CD4-positive, CD25-positive, alpha-beta regulatory T cell (primary cell): ENCODE measurements at places on chromosomes 4 and X.

GRCh38 chr4:7910952-7911578, 28.6 kb downstream of the AFAP1 start:
- H3K27ac ChIP-seq: no peak overlapping the region
- H3K36me3 ChIP-seq: no peaks in the 10 kb centered on the region
- H3K27me3 ChIP-seq: no peaks in the 10 kb centered on the region

DNA sequence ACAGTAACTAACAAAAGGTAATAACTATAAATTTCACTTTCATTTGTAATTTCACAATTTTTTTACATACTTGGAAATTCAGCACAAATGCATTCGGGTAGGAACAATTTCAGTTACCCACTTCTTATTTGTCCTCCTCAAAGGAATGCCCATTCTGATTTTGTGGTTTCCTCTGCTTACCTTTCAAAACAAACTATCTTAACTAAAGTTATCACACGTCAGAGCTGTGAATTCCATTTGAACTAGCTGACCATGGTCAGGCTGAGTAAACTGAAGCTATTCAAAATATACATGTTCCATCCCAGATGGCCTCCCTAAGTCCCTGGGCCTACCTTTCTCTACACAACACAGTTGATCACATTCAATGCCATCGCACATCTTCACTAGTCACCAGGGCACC, 4.5 kb downstream of the CTPS2 start:
- no peak overlapping the region for H3K27ac ChIP-seq
- no peaks in the 10 kb centered on the region for H3K36me3 ChIP-seq
- no peak for DNase-seq
- H3K4me1 ChIP-seq: peaks cover 18% of the 10 kb centered on the region

- no peaks in the 10 kb centered on the region for H3K27me3 ChIP-seq
- H3K27ac ChIP-seq: no peak overlapping the region
- H3K4me3 ChIP-seq: no peak overlapping the region
- no peaks in the 10 kb centered on the region for H3K36me3 ChIP-seq
Observed at GRCh38 chr4:158371158-158371557, 150.5 kb upstream of the RXFP1 start.

- H3K4me3 ChIP-seq: no peak overlapping the region
- no peaks in the 10 kb centered on the region for H3K27me3 ChIP-seq
- no peak for DNase-seq
- no peaks in the 10 kb centered on the region for H3K36me3 ChIP-seq
- no peaks in the 10 kb centered on the region for H3K4me1 ChIP-seq
- no peak overlapping the region for H3K27ac ChIP-seq
Observed at GRCh38 chrX:28848707-28849106, 261.5 kb downstream of the IL1RAPL1 start.

DNA sequence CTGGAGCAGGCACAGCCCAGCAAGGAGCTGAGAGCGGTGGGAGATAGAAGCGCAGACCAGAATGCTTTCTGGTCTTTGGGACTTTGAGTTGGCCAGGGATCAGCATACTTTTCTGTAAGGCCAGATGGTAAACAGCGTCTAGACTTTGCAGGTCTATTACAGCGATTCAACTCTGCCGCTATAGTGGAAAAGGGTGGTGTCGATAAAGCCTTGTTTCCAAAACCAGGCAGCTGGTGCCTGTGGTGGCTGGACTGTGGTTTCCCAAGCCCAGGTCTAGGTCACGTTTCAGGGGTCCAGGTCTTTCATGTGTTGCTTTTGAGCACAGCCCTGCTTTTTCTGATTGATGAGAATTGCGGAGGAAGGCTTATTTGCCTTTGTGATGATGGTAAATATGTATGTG, 40.1 kb downstream of the HTT-AS start:
- H3K36me3 ChIP-seq: no peaks in the 10 kb centered on the region
- no peak overlapping the region for H3K4me3 ChIP-seq
- no peak overlapping the region for H3K27ac ChIP-seq
- peaks cover 14% of the 10 kb centered on the region for H3K4me1 ChIP-seq
- no peaks in the 10 kb centered on the region for H3K27me3 ChIP-seq

GRCh38 chr4:108157655-108158054, 11.1 kb downstream of the LEF1 start:
- no peak for DNase-seq
- peaks cover 98% of the 10 kb centered on the region for H3K4me1 ChIP-seq
- no peaks in the 10 kb centered on the region for H3K27me3 ChIP-seq
- H3K27ac ChIP-seq: peak overlapping the region; percentile 49
- peak overlapping the region; percentile 99 for H3K4me3 ChIP-seq

GRCh38 chrX:29627833-29628232, 587.5 kb upstream of the MAGEB2 start:
- no peak for DNase-seq
- no peak overlapping the region for H3K4me3 ChIP-seq
- H3K27ac ChIP-seq: no peak overlapping the region
- H3K36me3 ChIP-seq: no peaks in the 10 kb centered on the region
- H3K27me3 ChIP-seq: no peaks in the 10 kb centered on the region

DNA sequence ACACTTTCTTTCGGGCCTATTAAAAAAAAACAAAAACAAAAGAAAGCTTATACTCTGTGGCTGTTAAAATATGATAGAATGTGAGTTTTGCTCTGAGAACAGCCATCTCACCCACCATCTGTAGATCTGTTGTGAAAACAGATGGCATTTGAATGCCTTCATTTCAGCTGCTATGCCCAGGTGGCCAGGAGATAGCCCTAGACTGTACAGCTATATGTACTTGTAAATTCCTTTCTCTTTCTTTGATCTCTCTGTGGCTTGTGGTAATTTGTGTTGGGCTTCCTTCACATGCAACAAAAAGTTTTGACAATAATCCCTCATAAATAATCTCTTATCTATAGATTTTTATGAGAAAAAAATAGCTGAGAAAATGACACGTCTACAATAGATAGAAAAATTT, 38.1 kb downstream of the PNPLA4 start:
- DNase-seq: no peak
- H3K27me3 ChIP-seq: no peaks in the 10 kb centered on the region
- no peaks in the 10 kb centered on the region for H3K4me1 ChIP-seq

- H3K27me3 ChIP-seq: no peaks in the 10 kb centered on the region
- no peaks in the 10 kb centered on the region for H3K36me3 ChIP-seq
- no peaks in the 10 kb centered on the region for H3K4me1 ChIP-seq
- DNase-seq: no peak
Observed at GRCh38 chr4:19575924-19576323, 675.8 kb upstream of the SLIT2 start.

- H3K4me1 ChIP-seq: no peaks in the 10 kb centered on the region
- H3K36me3 ChIP-seq: no peaks in the 10 kb centered on the region
- H3K4me3 ChIP-seq: no peak overlapping the region
- DNase-seq: no peak
- no peak overlapping the region for H3K27ac ChIP-seq
- no peaks in the 10 kb centered on the region for H3K27me3 ChIP-seq
Observed at GRCh38 chr4:37023504-37023903, 221.0 kb upstream of the NWD2 start.

DNA sequence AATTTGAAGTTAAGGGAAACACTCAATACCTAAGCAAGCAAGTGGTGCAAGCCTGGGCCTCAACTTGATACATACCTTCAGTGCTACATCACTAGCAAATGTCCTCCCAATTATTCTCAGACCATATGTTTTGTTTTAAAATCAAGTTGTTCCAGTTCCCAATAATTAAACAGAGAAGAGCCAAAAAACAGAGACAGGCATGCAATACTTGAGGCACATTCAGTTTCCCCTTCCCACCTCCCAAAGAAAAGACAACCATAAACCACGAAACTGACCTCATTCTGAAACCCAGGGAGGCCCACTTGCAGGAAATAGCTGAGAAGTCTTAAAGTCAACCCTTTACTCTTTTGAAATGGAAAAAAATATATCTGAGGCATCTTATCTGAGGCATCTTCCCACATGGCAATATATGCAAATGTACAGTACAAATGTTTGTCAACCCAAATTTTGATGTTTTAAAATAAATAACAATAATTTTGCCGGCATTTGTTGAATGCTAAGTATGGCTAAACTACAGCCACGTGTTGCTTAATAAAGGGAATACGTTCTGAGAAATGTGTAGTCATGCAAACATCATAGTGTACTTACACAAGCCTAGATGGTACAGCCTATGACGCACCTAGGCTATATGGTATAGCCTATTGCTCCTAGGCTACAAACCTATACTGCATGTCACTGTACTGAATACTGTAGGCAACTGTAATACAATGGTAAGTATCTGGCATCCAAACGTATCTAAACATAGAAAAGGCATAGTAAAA, 147.5 kb downstream of the TSPAN5 start:
- H3K36me3 ChIP-seq: no peaks in the 10 kb centered on the region
- H3K27me3 ChIP-seq: no peaks in the 10 kb centered on the region
- H3K4me1 ChIP-seq: peaks cover 14% of the 10 kb centered on the region
- no peak for DNase-seq
- no peak overlapping the region for H3K27ac ChIP-seq

GRCh38 chrX:32530802-32531403, 680.4 kb downstream of the DMD start:
- H3K4me3 ChIP-seq: no peak overlapping the region
- H3K27me3 ChIP-seq: no peaks in the 10 kb centered on the region
- no peaks in the 10 kb centered on the region for H3K36me3 ChIP-seq
- DNase-seq: no peak
- H3K27ac ChIP-seq: no peak overlapping the region

- no peaks in the 10 kb centered on the region for H3K4me1 ChIP-seq
- no peak overlapping the region for H3K4me3 ChIP-seq
- no peaks in the 10 kb centered on the region for H3K36me3 ChIP-seq
- H3K27me3 ChIP-seq: no peaks in the 10 kb centered on the region
- no peak for DNase-seq
Observed at GRCh38 chrX:67545893-67546495, 2.2 kb downstream of the AR start.

GRCh38 chr4:86895692-86896488, 3.7 kb upstream of the C4orf36 start:
- no peaks in the 10 kb centered on the region for H3K36me3 ChIP-seq
- H3K27ac ChIP-seq: no peak overlapping the region

GRCh38 chr4:78971776-78972175, 32.5 kb upstream of the PAQR3 start:
- H3K27me3 ChIP-seq: peaks cover 3% of the 10 kb centered on the region
- H3K27ac ChIP-seq: no peak overlapping the region
- no peaks in the 10 kb centered on the region for H3K36me3 ChIP-seq

DNA sequence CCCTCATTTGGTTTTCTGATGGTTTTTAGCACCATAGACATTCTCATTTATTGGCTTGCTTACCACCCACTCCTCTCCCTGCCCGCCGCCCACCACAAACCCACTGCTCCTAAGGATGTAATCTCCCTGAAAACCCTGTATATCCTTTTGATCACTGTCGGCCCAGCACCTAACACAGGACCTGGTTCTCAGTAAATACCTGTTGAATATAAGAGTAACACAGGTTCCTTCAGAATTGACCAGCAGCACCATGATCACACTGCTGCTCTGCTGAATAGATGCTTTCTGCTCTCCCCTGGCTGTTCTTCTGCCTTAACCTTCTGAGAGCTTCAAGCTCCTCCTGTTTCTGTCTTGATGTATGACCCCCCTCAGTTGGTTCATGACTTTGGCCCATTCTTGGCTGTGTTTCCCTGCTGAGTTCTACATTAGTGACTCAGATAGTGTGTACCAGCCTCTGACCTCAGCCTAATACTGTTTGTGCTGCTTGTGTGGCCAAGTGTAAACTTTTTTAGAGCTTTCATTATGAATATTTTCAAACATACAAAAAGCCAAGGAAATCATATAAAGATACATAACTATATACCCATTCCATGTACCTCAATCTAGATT, 265.3 kb downstream of the FRMPD4 start:
- no peaks in the 10 kb centered on the region for H3K4me1 ChIP-seq
- H3K4me3 ChIP-seq: no peak overlapping the region
- no peaks in the 10 kb centered on the region for H3K27me3 ChIP-seq

- H3K36me3 ChIP-seq: no peaks in the 10 kb centered on the region
- H3K4me3 ChIP-seq: no peak overlapping the region
- H3K27ac ChIP-seq: no peak overlapping the region
- no peak for DNase-seq
- H3K27me3 ChIP-seq: no peaks in the 10 kb centered on the region
Observed at GRCh38 chrX:63784346-63784901, 590 bp downstream of the ARHGEF9 start.

DNA sequence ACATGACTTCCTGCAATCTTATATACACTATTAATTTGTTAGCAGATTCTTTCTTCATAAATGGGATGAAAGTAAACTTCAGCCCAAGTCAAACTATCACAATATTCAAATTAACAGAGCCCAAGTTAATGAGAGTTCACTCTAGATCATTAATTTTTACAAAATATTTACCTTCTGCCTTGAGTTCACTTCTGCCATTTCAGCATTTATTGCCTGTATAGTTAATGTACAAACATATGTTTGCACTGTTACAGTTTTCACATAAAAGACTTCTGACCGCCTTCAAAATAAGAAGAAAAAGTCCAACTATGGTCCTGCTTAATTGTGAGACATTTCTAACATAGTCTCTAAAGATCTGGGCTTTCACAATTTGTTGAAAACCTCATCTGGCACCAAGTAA, 46.9 kb downstream of the GPC3 start:
- H3K4me3 ChIP-seq: no peak overlapping the region
- no peak for DNase-seq
- H3K27me3 ChIP-seq: no peaks in the 10 kb centered on the region
- H3K27ac ChIP-seq: no peak overlapping the region
- H3K4me1 ChIP-seq: no peaks in the 10 kb centered on the region

DNA sequence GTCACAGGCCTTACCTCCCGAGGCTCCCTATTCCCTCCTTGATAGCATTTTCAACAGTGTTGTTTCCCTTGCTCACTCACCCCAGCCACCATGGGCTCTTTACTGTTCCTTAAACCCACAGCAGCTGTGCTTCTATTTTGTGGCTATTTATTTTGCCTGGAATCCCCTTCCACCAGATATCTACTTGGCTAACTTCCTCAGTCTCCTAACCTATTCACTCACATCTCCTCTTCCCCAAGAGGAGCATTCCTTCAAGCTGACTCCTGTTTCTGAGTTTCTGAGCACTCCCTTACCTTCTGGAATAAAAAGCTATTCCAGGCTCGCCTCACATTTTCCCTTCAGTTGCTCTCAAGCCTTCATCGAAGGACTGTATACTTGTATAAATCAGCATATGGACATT, 50.5 kb downstream of the CXCL1 start:
- DNase-seq: no peak
- no peak overlapping the region for H3K4me3 ChIP-seq
- no peaks in the 10 kb centered on the region for H3K27me3 ChIP-seq
- no peaks in the 10 kb centered on the region for H3K36me3 ChIP-seq
